ENCODE measurements at places on chromosomes 7 and 10.
A peak's percentile ranks its signal among the peaks of the same experiment; 100 is the strongest.

GRCh38 chr7:4882169-4883032, 1.1 kb downstream of the RADIL start:
- DNase-seq = peak; percentile 64

DNA sequence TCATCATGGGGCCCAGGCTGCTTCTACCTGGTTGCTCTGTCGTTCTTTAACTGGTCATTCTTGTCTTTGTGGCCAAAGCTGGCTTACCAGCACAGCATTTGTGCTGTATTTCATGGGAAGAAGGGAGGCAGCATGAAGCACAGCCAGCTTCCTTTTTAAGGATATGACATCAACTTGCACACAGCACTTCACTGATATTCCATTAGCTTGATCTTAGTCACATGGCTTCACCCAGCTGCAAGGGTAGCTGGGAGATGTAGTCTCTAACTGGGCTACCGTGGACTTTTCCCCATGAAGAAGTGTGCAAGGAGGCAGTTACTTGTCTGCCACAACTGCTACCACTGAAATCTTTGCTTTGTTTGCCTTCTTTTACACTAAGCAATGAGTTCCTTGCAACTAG, 525.2 kb downstream of the LRMDA start:
- no peak for DNase-seq

DNA sequence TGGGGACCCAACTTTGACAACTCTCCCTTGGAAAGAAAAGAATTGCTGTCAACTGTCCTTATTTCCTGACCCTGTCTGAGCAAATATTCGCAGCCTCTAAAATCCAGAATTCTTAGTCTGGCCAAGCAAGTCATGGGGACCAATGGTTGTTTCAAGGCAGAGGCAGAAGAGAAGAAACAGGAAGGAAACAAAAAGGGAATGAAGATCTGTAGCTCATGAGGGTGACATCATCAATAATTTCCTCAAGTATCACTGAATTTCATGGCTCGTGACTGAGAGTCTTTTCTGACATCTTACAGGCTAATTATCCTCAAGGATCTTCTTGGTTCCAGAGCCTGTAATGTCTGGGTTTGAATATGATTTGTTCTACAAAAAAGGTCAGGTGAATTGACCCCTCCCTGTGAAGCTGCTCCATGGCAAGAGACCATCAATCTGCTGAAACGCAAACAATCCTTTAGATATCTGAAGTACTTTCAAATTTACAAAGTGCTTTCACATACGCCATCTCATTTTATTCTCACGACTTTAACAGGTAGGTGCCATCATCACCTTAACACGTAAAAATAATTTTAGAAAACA, 5.8 kb downstream of the CDK6 start:
- DNase-seq = no peak

DNA sequence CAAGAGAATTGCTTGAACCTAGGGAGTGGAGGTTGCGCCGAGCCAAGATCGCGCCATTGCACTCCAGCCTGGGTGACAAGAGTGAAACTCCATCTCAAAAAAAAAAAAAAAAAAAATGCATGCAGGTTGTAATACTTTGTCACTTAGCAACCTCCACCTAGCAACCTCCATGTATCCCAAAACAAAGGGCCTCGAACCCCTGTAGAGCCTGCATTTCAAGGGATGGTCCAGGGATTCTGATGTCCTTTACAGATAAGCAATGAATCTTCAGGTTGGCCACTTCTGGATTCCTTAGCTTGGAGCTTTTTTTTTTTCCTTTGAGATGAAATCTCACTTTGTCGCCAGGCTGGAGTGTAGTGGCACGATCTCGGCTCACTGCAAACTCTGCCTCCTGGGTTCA, 1211.0 kb downstream of the TYW1 start:
- no peak for DNase-seq

DNA sequence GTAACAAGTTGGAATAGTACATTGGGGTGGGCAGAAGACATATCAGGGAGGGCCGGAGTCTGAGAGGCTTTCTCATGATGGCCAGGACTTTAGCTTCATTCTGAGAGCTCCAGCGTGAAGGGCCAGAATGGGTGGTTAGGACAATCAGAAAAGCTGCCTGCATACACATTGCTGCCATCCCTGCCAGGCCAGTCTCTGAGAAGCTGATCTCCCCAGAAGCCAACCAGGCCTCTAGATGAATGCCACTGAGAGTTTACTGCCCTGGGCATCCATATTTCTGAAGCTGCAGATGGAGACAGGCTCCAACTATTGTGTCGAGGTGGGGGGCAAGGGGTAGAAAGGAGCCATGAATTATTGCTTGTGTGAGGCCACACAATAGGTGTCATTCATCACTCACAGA, 32.0 kb upstream of the ARHGAP22 start:
- DNase-seq = no peak

DNA sequence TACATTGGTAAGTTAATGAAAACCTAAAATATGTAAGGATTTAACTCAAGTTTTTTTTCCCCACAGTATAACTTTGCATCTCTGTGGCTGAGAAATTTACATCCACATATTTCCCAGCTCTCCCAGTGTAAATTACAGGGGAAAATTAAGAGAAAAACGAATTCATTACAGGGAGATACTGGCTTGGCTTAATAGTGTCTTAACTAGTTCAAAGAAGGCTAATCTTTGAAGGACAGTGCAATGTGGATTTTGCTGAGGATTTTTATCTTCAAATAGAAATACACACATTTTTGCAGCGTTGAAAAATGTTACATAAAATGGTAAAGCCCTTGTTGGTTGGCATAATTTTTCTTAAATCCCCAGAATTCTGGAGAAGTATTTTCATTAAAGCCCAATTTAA, 1.5 kb downstream of the CBX3 start:
- DNase-seq = no peak
